Heart left ventricle (tissue), 16 donors: ENCODE measurements at places on chromosomes 4 and X.

- no peak for DNase-seq
Measured at GRCh38 chr4:180394312-180394711, 1848.9 kb upstream of the TENM3 start.

DNA sequence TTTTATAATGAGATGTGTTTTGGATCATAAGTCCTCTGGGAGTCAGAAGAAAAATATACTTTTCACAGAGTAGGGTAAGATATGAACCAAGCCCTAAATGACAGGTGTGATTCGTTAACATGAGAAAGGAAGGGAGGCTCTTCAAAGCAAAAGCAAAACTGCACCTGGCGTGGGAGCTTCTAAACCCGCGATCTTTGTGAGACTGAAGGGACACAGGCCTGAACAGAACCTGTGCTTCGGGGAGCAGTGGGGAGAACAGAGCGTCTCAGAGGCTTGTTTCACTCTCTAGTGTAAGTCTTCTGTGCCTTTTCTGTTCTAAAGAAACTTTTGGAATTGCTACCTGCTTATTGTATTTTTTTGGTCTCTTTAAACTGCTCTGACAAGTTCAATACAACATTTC is 30.2 kb upstream of the CYP4V2 start:
- DNase-seq: no peak

GRCh38 chrX:136065044-136065671 is 79.9 kb downstream of the SLC9A6 start:
- DNase-seq: peak; percentile 56

- DNase-seq: no peak
Measured at GRCh38 chr4:151091047-151091446, 8.4 kb upstream of the RPS3A start.

- DNase-seq: no peak
Measured at GRCh38 chr4:38154252-38154651, 194.1 kb downstream of the PTTG2 start.

GRCh38 chr4:127120441-127121090 is 512.2 kb upstream of the INTU start:
- DNase-seq: no peak

- DNase-seq: peak; percentile 52
Measured at GRCh38 chr4:13656569-13657405, 29.3 kb upstream of the BOD1L1 start.

- no peak for DNase-seq
Measured at GRCh38 chr4:79607979-79608378, 200.0 kb upstream of the GK2 start.

- DNase-seq: peak; percentile 54
Measured at GRCh38 chrX:15564981-15565579, 35.7 kb downstream of the ACE2 start.

- no peak for DNase-seq
Measured at GRCh38 chr4:100823993-100824323, 306.1 kb upstream of the EMCN start.

GRCh38 chr4:121822796-121823504 is 733 bp downstream of the CCNA2 start:
- no peak for DNase-seq

GRCh38 chrX:107603429-107604159 is 24.7 kb upstream of the PRPS1 start:
- no peak for DNase-seq

DNA sequence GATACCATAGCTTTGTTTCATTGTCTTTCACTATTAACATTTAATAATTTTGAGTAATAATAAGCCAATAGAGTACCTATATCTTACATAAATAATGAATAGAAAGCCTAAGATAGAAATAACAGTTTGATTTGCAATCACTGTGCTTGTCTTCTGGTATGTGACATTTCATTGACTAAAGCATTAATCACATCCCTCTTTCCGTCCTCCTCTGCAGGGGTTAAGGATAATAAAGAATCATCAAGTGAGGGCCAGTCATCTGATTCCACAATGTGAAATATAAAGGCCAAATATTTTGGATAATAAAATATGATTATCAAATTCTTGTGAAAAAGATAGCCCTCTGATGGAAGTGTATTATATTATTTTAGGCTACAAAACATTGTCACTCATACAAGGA is 2073.4 kb downstream of the ARAP2 start:
- no peak for DNase-seq

- no peak for DNase-seq
Measured at GRCh38 chr4:39754309-39754708, 56.4 kb downstream of the UBE2K start.

- DNase-seq: no peak
Measured at GRCh38 chr4:37481547-37482122, 204.5 kb downstream of the RELL1 start.

DNA sequence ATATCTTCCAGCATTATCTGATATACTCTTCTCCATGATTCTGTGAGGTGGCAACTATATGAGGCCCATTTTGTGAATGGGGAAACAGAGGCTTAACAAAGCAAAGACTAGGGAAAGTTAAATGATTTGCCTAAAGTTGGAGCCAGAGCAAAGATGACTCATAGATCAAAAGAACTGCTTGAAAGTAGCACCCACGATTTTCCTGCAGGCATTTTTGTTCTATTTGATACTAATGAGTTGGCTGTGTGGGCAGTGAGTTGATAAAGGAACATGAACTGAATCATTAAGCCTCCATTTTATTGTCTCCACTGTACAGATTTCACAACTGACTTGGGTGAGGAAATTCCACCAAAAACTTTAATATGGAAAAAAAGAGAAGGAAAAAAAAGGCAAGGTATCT is 138.9 kb upstream of the IGFBP7 start:
- DNase-seq: no peak

- no peak for DNase-seq
Measured at GRCh38 chrX:50049228-50049627, 126.8 kb downstream of the CLCN5 start.

- no peak for DNase-seq
Measured at GRCh38 chrX:46330513-46330912, 214.7 kb downstream of the ZNF674 start.

DNA sequence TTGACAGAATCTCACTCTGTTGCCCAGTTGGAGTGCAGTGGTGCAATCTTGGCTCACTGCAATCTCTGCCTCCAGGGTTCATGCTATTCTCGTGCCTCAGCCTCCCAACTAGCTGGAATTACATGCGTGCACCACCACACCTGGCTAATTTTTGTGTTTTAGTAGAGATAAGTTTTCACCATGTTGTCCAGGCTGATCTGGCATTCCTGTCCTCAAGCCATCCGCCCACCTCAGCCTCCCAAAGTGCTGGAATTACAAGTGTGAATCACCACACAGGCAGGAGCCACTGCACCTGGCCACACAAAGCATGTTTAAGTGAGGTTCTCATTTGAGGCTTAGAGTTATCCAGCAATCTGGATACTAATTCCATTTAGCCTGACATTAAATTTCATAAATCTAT is 180.9 kb upstream of the GRID2 start:
- DNase-seq: no peak

DNA sequence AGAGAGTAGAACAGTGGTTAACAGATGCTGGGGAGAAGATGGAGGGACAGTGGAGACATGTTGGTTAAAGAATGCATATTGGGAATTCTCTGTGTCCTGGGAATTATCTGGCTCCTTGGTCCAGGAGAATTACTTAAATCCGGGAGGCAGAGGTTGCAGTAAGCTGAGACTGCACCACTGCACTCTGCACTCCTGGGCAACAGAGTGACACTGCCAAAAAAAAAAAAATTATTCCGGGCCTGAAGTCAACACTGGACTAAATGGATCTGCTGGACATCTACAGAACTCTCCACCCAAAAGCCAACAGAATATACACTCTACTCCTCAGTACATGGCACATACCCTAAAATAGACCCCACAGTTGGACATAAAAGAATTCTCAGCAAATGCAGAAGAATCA is 400.0 kb upstream of the CXorf51B start:
- DNase-seq: no peak

GRCh38 chr4:7015383-7016035 is 27.7 kb upstream of the TADA2B start:
- no peak for DNase-seq

GRCh38 chr4:105147553-105148161 is 981 bp downstream of the TET2 start:
- DNase-seq: peak; percentile 26

DNA sequence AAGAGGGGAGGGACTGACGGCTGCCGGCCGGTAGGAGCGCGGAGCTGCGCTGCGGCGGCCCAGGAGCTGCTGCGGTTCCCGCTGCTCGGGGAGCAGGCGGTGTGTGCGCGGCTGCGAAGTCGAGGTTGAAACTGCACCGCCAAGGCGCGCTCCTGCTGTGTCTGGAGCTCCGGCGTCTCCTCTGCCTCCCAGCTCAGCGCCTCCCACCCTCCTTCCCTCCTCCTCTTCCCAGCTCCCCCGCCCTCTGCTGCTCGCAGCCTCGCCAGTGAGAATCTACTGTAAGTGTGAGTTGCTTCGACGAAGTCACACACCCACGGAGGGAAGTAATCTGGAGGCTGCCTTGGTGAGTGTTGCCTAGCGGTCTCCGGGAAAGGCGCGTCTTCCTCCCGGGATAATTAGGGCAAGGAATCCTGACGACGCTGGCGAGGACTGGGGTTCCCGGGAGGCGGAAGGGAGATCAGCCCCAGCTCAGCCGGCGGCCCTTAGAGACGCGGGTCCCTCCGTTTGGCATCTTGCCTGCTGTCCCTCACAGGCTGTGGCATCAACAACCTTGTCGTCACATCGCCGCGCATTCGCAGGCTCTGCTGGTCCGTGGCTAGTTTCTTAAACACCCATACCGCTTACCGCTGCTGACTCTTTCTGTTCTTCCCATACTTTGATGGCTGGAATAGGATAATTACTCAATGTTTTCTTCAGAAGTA is at the start of gene EPHA5:
TSS of gene EPHA5 (minus strand) at position 159 of the 701 bp plus-strand sequence. CDS start 747 bp downstream, outside the sequence.
- DNase-seq: peak; percentile 55

DNA sequence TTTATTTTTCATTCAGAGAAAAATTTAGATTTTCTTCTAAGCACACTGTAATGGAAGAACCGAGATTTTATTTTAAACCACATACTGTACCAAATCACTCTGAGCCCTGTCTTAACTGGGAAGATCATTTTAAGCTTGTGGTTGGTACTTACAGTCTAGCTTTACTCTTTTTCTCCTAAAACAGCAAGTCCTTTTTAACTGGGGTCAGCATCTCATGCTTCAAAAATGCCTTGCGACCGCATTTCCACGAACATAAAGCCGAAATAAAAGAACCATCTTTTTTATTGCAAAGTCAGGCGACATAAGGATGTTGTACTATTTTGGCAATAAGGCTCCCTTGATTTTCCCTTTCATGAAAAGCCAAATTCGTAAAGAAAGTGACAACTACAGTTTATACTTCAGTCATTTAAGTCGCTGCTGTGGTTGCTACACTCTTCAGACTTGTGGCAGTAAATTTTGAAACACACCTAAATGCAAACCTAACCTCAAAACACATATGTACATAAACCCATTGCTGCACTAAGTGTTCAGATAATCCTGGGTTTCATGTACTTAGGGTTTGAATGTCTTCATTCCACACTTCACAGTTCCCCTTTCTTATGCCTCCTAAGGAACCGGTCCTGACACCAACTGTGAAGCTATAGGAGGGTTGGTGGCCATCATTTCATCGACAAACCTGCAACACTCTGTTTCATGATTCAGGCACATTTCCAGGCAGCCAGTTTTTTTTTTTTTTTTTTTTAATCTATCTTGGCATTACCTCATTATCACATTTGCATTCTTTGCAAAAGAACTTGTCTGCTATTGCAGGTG is 3.0 kb downstream of the STOX2 start:
- no peak for DNase-seq

- no peak for DNase-seq
Measured at GRCh38 chr4:48350871-48351270, 9.5 kb downstream of the SLAIN2 start.

GRCh38 chrX:148567229-148567628 is 66.8 kb downstream of the AFF2 start:
- DNase-seq: no peak

GRCh38 chrX:13090339-13091110 is 46.1 kb upstream of the FAM9C start:
- DNase-seq: no peak

DNA sequence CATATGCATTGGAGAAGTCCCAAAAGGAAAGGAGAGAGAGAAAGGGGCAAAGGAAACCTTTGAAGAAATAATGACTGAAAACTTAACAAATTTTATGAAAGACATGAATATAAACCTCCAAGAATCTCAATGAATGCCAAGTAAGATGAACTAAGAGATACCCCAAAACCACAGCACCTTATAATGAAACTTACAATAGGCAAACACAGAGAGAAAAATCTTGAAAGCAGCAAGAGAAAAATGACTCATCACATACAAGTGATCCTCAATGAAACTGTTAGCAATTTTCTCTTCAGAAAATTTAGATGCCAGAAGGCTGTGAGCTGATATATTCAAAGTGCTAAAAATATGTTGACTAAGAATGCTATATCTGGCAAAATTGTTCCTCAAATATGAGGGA is 10.1 kb downstream of the SMIM10L2A start:
- no peak for DNase-seq

GRCh38 chr4:73539386-73539785 is 57.8 kb downstream of the AFM start:
- no peak for DNase-seq

GRCh38 chr4:121861426-121861825 is 8.8 kb downstream of the BBS7 start:
- no peak for DNase-seq

DNA sequence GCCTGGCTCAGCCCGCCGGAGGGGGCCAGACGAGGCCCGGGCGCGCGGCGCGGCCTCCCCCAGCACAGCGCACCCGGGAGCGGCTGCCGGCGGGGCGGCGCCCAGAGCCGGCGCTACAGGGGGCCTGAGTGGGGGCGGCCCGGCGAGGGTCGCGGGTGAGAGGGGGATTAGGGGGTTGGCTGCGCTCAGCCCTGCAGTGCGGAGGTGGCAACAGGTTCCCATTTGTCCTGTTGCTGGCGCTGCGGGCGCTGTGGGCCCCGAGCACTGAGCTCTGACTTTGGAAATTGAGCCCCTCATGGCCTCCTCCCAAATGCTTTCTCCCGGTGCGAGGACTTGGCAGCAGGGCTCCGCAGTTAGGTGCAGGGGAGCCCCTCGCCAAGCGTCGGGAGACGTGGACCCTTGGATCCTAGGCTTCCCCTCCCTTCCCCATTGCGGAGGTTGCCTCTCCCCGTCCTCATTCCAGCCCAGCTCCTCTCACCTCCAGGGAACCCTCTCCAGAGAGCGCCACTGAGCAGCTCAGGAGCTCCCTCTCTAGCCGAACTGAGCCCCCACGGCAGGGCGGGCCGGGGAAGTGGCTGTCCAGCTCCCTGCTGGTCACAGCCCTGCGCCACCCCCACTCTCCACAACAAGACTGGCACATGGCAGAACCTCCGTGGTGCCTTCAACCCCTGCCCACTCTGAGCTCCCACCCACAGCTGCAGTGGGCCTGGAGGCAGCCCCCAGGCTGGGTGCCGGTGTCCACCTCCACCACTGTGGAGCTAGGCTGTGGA is 2.5 kb upstream of the DUSP9 start:
- no peak for DNase-seq

- no peak for DNase-seq
Measured at GRCh38 chr4:52823702-52824092, 38.4 kb upstream of the RASL11B start.

GRCh38 chrX:77820091-77820727 is 34.2 kb upstream of the ATRX start:
- DNase-seq: no peak
